ENCODE measurements at places on chromosomes 16 and 17. TPM values are rescaled to one million over a fixed set of nuclear protein-coding genes. Genes with fewer than 3 reads are reported as not detected.

Gene KRTAP4-5
- not detected for total RNA-seq

Gene TGFB1I1
- total RNA-seq = 12.8 TPM

Gene ADAT1
- 81.1 TPM for total RNA-seq

Gene HSD3B7
- total RNA-seq = 0.68 TPM

Gene PIK3R5
- not detected for total RNA-seq

Gene TLCD2
- 1.4 TPM for total RNA-seq

Gene RNF112
- 1.4 TPM for total RNA-seq

Gene LITAFD
- not detected for total RNA-seq

Gene ARHGDIA
- 78.9 TPM for total RNA-seq

Gene BAHCC1
- total RNA-seq = 3.4 TPM

Gene ATAD5
- 4.5 TPM for total RNA-seq

Gene KRT32
- total RNA-seq = not detected
